ENCODE measurements at places on chromosomes 7 and 10.

- DNase-seq = no peak
Measured at GRCh38 chr7:127705461-127705959, 53.5 kb downstream of the SND1 start.

GRCh38 chr7:84720456-84721097 lies 466.3 kb downstream of the SEMA3D start:
- no peak for DNase-seq

DNA sequence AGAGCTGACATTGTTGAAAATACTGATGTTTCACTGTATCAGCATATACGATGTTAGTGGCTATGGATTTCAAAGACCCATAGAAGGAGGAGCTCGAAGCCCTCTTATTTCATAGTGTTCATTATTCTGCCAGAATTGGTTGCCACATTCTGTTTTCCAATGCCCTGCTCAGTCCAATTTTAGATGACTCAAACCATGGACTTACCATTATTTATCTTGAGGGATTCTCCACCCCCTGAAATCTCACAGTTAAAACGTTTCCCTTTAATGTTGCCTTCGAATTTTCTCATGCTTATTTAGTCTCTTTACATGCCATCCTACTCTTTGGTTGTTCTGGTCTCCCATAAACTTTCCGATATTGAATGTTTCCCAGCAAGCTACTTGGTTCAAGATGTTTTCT lies 264.5 kb downstream of the HDAC9 start:
- DNase-seq = no peak

DNA sequence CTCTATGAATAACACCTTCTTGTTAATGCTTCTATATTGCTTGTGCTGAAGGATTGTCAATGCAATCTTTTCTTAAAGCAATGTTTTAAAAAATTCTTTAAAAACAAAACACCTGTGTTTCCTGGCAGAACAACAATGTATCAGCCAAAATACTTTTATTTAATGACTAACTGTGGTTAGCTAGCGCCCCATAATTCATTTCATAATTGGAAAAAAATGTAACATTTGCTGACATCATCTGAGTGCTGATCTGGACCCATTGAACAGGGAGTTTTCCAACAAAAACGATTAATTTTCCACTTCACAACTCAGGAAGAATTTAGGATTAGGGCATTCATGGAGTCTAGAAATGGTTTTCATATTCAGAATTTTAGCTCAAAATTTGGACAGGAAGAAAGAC lies 137.6 kb upstream of the CDK6 start:
- no peak for DNase-seq

DNA sequence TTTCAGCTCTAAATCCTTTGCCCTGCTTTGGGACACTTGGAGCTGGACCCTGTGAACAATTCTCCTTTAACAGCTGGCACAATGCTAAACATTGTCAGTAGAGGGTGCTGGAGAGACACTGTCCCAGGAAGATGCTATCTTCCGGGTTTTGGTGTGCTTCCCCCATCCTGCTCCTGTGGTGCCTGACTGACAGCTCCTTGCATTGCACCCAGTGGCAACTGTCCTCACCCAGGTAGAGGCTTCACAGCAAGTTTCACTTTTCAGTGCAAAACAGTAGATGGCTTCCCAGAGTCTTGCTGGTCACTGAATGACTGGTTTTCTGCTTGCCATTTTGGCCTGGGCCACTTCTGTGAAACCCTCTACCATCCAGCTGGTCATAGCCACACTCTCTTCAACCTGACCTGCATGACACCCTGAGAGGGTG lies 77.3 kb downstream of the CDC14C start:
- peak; percentile 15 for DNase-seq

DNA sequence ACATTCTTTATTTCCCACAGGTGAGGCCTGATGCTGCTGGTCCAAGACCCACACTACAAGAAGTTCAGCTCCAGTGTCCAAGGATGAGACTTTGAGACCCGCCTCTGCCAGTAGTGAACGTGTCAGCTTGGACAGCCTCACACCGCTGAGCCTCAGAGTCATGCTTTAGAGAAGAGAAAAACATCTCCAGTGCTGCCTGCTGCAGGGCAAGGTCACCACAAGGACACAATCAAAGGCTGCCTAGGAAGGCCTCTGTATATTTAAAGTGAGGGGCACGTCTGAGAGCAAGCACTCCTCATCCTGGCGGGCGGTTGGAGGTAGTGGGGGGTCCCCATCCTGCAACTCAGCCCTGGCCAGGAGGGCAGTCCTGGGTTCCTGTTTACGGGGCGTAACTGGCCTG lies 19.3 kb downstream of the FGFR2 start:
- no peak for DNase-seq

DNA sequence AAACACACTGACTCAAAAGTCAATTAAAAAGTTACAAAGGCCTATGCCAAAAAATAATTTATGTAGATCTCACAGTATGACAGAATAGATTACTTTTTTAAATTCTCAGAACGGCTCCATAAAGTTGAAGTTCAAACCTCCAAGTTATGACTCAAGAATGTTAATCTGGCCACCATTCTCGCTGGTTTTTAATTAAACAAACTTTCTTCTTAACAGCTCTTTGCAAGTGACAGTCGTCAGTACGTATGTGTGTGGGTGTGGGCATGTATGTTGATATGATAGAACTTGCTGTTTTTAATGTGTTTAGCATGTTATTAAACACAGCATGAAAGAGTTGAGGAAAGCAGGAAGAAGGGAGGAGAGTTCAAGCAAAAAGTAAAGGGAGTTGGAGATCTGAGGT lies 18.5 kb downstream of the PRKCQ start:
- no peak for DNase-seq

DNA sequence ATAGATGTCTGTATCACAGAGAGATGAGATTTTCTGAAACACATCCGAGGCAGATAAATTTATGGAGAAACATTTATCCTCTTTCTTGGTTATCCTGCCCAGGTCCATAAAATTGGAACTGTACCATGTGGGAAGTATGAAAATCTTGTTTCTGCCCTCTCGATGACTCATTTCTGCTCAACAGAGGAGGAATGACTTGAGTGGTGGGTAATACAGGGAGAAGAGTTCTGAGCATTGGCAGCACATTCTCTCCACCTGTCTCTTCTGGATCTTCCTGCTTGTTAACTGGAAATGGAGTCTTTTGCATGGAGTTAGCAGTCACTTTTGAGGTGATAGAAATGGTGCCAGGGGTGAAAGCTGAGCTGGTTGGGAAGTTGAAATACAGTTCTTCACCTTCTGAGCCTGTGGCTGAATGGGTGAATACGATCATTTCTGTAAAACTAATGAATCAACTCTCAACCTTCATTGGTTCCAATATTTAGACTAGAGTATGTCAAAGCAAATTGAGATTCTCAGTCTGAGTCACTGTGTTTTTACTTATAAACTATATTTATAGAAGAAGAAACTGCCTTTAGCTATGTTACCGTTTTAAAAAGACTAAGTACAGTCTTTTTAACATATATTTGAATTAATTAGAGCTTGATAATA lies 945.5 kb downstream of the SORCS3 start:
- no peak for DNase-seq

DNA sequence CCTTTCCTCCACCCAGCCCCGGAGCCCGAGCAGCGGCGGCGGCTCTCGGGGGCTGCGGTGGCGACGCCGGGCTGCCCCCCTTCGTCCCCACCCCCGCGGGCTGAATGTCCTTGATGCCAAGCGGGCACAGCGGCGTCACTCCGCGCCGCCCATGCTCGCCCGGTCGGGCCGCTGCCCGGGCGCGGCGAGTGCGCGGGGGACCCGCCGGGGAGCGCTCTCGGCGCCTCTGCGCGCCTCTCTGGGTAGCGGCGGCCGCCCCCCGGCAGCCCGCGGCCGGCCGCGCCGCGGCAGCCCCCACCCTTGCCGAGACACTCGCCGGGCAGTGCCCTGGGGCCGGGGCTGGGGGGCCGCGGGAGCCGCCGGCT lies 433 bp upstream of the PLXNA4 start:
- no peak for DNase-seq
